ENCODE measurements at places on chromosomes 5 and 9. TPM values are rescaled to one million over a fixed set of nuclear protein-coding genes. Genes with fewer than 3 reads are reported as not detected.

GRCh38 chr9:114779352-114779845 is 26.4 kb downstream of the TNFSF15 start:
- no peak for DNase-seq

ITK gene
- 237 TPM for total RNA-seq

DNA sequence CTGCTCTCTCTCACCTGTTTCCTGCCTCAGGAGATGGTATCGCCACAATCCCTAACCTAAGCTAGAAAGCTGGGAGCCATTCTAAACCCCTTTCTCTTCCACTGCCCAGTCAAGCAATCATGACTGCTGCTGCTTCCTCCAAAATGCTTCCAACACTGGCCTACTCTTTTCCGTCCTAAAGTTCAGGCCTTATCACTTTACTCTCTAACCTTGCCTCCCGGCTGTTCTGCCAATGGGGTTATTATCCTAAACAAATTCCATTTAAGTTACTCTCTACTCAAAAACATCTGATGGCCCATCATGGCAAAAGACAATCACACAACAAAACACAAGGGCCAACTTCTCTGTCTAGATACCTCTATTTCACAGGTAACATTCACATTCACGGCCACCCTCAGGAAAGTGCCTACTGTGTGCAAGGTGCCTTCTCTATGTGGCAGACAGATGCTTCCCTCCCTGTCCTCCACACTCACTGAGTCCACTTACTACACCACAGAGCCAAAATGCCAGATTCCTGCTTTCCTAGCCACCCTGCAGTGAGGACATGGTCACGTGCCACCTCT is 168.0 kb downstream of the CDK5RAP2 start:
- DNase-seq: no peak

DNA sequence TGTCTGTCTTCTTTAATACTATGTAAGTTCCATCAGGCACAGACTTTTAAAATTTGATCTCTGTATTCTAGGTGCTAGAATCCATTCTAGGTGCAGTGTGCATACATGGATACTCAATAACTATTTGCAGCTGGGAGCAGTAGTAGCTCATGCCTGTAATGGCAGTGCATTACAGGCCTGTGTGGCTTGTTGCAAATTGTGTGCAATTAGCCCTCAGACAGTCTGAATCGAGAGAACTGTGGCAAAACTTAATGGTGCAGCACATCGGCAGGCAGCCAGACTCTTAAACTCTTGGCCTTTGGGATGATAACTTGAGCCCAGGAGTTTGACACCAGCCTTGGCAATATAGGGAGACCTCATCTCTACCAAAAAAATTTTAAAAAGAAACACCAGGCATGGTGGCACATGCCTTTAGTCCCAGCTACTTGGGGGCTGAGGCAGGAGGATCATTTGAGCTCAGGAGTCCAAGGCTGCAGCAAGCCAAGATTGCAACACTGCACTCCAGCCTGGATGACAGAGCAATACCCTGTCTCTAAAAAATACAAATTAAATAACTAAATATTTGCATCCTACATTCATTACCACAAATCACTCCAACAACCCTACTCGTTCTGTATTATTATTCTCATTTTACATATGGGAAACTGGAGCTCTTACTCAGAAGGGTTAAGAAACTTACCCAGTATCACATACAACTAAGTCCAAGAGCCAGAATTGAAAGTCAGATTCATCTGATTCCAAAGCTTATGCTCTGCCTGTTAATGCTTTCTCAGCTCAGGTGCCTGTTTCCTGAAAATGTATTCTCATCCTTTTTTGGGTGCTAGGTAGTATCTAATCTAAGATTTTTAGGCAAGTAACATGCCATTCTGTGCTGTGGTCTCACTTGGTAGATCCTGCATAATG is 30.1 kb downstream of the PRKACG start:
- DNase-seq: no peak

GRCh38 chr5:10540036-10540544 is 23.8 kb upstream of the ANKRD33B start:
- no peak for DNase-seq

SVEP1 gene
- not detected for total RNA-seq

- no peak for DNase-seq
Measured at GRCh38 chr9:96085491-96086143, 210.1 kb downstream of the ERCC6L2 start.

KCNN2 gene
- total RNA-seq: not detected

PHF2 gene
- total RNA-seq: 22.4 TPM

- DNase-seq: no peak
Measured at GRCh38 chr9:81183761-81184160, 505.6 kb downstream of the TLE1 start.

DMRT2 gene
- 0.21 TPM for total RNA-seq

DNA sequence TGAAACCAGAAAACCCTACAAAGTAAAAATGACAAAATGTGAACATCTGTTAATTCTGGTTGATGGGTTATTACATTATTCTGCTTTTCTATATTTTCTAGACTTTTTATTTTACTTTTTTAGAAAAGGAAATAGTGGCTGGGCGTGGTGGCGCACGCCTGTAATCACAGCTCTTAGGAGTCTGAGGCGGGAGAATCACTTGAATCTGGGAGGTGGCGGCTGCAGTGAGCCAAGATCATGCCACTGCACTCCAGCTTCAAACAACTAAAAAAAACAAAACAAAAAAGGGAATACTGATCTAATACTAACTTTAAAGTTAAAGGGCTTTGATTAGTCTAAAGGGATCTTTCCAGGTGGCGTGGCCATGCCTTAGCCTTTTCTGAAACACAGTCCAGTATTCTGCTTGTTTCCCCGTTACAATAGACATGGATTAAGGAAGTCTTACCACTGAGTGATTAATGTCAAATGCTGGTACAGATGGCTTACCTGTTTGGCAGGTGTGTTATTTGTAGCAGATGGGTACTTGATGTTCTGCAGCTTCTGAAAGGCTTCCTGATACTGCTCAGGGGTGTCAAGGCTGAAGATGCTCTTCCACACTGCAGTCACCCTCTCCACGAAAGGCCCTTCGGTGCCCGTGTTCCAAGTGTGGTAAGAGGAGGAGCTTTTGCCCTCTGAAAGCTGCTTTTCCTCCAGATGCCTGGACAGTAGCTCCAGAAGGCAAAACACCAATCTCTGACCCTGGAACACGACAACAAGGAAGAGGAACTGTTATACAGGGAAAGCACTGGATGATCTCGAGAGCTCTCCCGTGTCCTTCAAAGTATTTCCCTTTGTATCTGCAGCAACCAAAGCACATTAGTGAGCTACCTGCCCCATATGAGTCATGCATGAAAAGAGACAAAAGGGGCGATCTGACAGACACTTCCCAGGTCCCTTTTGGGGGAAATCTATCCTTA is 37.5 kb downstream of the CNOT8 start:
- no peak for DNase-seq

DNA sequence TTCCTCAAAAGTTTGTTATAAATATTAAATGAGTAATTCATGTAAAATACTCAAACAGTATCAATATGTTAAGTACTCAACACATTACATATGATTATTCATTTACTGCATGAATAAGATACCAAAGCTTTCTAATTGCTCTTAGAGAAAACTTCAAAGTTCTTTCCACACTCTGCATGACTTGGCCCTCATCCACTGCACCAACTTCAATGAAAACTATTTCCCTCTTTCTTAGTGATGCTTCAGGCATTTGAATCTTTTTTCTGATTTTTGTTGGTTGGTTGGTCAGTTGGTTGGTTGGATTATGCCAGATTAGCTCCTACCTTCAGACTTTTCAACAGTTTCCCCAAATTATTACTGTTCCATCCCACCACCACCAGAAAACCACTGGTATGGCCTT is 314.7 kb upstream of the RGMB start:
- no peak for DNase-seq

DNA sequence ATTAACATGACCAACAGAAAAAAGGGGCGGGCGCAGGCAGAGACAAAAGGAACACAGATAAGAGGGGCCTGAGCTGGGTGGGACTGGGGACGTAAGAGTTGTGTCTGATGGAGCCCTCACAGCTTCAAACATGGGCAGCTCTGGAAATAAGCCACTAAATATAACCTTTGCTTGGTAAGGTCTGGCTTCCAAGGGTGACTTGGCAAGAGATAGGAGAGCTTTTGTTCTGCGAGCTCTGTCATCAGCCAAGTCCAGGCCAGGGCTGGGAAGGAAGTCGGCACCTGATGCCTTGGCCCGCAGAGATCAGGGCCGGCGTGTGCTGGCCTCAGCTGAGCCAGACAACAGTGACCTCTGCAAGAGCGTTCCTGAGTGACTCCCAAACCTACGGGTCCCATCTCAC is 11.8 kb downstream of the TRUB2 start:
- no peak for DNase-seq

- no peak for DNase-seq
Measured at GRCh38 chr9:135501261-135502167, 1.0 kb downstream of the MRPS2 start.

GABRG2 gene
- not detected for total RNA-seq

RNF183 gene
- 0.12 TPM for total RNA-seq

IL9 gene
- total RNA-seq: not detected

DNA sequence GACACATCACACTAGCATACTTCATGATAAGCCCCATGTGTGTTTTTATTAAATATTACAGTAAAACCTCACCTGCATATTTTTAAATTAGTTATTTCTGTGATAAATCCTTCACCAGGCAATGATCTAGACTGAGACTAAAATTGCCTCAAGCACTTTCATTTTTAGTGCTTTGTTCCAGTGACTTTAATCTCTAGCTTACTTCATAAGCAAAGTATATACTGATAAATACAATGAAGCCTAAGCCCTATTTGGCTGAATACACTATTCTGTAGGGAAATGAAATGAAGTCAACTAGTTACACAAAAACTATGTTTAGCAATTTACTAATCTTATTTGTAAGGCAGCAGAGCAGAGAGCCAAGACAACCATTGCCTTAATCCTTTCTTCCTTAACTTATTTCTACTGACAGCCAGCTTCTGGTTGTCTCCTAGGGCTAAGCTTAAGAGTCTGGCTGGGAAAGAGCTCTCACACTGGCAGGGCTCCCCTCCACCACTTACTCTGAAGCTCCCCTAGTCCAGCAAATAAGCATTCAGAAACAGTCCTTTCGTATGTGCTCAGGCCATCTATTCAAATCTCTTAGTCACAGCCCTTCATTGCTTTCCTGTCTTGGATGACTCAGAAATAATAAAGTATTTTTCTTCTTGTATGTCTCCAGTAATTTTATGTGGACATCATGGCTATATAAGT is 31.4 kb upstream of the MTAP start:
- no peak for DNase-seq

DNA sequence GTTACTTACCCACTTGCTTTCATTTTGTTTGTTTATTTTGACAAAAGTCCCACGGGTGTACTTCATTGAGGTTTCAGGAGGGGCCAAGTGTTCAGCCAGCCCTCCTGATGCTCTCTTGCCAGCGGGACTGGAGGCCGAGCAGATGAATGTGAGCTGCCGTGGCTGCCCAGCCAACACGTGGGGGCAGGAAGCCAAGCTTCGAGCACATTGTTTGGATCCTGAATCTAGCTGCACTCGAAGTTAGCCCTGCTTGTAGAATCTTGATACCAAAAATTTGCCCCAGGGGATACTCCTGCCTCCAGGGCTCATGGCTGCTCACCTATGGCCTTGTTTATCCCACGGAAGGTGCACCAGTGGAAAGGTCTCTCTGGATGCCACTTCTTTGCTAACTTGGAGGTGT is 49.3 kb downstream of the RASGEF1C start:
- DNase-seq: no peak

DNA sequence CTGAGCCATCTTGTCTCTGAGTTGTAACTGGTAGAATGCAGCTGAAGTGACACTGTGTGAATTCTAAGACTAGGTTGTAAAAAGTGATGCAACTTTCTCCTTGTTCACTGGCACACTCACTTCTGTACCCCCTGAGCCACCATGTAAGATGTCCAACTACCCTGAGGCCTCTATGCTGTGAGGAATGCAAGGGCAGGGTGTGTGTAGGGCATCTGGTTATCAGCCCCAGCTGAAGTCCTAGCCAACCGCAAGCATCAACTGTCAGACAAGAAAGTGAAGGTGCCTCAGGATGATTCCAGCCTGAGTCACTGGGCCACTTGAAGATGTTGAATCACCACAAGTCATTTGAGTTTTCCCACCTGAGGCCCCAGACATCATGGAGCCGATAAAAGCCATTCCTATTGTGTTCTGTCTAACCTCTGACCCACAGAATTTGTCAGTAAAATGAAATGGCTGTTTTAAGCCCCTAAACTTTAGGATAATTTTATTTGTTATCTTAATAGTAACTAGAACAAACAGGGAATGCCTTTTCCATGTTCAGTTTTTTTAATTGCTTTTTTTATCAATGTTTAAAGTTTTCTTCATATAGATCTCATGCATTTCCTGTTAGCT is 18.7 kb upstream of the RHOBTB3 start:
- DNase-seq: no peak

RANBP3L gene
- total RNA-seq: not detected

- DNase-seq: no peak
Measured at GRCh38 chr5:79840084-79840990, 150.7 kb downstream of the CMYA5 start.

GRCh38 chr9:9912459-9912858 is 700.3 kb downstream of the PTPRD start:
- DNase-seq: no peak

PCYOX1L gene
- 19.8 TPM for total RNA-seq

SLC9A3 gene
- 3.0 TPM for total RNA-seq

- no peak for DNase-seq
Measured at GRCh38 chr9:33445389-33446239, 1.8 kb downstream of the AQP3 start.

DNA sequence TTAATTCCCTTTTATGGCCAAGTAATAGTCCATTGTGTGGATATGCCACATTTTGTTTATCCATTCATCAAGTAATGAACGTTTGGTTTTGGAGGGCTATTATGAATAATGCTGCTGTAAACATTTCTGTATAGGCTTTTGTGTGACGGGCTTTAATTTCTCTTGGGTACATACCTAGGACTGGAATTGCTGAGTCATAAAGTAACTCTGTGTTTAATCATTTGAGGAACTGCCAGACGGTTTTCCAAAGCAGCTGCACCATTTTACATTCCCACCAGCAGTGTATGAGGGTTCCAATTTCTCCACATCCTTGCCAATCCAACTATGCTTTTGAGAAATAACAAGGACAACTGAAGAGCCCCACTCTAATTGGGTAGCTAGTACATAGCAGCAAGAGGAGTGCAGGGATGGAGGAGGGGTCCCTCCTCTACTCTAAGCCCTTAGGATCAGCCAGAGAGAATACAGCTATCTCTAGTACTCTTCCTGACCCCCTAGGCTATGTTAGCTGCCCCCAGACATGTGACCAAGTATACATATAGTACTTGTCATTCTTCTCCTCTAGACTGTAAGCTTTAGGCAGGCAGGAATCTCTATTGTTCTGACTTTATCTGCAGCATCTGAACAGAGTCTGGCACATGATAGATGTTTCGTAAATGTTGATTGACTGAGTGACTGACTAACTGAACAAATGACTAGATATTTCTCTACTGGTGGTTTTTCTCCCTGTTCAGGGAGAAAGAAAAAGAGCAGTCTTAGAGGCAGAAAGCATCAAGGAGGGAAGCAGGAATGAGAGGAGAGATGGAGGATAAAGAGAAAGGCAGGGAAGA is 22.1 kb upstream of the MATR3 start:
- no peak for DNase-seq

COL23A1 gene
- 0.07 TPM for total RNA-seq
